ENCODE measurements at places on chromosomes 4 and X.

GRCh38 chrX:71504346-71504745 is 28.6 kb upstream of the OGT start:
- H3K27me3 ChIP-seq: no peaks in the 10 kb centered on the region
- DNase-seq: no peak
- H3K4me3 ChIP-seq: no peak overlapping the region
- H3K27ac ChIP-seq: no peak overlapping the region
- no peaks in the 10 kb centered on the region for H3K4me1 ChIP-seq

GRCh38 chr4:6548201-6548881 is 26.6 kb upstream of the MAN2B2 start:
- DNase-seq: peak; percentile 42
- no peaks in the 10 kb centered on the region for H3K27me3 ChIP-seq
- no peak overlapping the region for H3K4me3 ChIP-seq
- H3K36me3 ChIP-seq: no peaks in the 10 kb centered on the region

DNA sequence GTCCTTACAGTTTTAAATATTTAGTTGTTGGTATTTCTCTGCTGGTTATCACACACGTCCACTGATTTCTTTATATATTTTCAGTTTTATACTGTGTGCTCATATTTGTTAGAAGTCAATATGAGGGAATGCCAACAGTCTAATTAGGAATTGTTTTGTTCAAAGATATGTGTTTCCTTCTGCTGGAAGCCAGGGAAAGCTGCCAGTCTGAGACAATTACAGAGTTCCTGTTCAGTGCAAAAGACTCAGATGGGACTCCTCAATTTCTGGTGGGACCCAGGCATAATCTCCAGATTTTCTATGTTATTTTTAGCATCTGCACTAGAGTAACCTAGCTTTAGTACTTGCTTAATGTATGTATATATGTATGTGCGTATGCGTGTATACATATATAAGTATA is 486.0 kb downstream of the GRID2 start:
- DNase-seq: no peak
- H3K36me3 ChIP-seq: no peaks in the 10 kb centered on the region
- no peak overlapping the region for H3K4me3 ChIP-seq
- H3K4me1 ChIP-seq: no peaks in the 10 kb centered on the region
- H3K27me3 ChIP-seq: no peaks in the 10 kb centered on the region

- no peaks in the 10 kb centered on the region for H3K4me1 ChIP-seq
- H3K4me3 ChIP-seq: no peak overlapping the region
- H3K27me3 ChIP-seq: no peaks in the 10 kb centered on the region
- no peak for DNase-seq
- no peaks in the 10 kb centered on the region for H3K36me3 ChIP-seq
Observed at GRCh38 chr4:3762753-3763549, 3.2 kb upstream of the ADRA2C start.

DNA sequence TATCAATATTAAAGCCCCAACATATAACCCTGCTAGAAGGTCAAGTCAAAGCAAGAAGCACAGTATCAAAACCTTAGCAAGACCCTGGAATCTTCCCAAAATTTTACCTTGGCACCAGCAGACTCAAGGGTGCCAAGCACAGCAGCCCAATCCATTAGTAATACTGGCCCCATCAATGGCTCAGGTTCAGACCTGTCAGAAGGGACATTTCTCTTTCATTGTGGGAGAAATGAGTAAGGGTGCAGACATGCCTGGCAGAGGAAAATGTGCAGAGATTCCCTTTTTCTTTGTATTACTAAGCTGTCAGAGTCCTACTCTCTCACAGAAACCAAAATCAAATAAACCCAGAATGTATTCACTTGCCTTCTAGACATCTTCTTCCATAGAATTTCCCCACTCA is 203.9 kb downstream of the EVC2 start:
- no peaks in the 10 kb centered on the region for H3K4me1 ChIP-seq
- H3K4me3 ChIP-seq: no peak overlapping the region
- no peaks in the 10 kb centered on the region for H3K36me3 ChIP-seq
- no peaks in the 10 kb centered on the region for H3K27me3 ChIP-seq
- DNase-seq: no peak

- H3K36me3 ChIP-seq: no peaks in the 10 kb centered on the region
- no peak overlapping the region for H3K4me3 ChIP-seq
- no peak overlapping the region for H3K27ac ChIP-seq
- no peak for DNase-seq
Observed at GRCh38 chrX:19840899-19841648, 46.3 kb downstream of the SH3KBP1 start.

DNA sequence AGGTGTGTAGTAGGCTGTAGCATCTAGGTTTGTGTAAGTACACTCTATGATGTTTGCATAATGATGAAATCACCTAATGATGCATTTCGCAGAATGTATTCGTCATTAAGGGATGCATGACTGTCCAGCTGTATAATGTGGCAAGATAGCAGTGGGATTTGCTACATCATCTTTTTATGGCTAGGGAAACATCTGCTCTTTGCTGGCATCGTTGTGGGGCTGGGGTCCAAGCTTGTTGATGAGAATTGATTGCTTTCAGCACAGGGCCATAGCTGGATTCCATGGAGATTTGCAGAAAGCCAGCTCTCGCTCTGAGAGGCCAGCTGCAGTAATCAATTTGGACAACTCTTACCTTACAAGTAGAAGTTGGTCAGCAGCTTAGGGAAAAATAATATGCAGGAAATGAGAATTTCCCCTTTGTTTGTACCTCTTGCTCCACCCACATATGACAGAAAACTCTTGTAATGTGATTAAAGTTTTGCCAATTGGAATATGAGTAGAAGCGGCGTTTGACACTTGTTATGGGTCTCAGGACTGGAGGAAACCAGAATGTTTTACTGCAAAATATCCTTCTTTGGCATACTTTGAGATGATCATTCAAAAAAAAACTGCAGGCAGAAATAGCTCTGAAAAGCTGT is 310.5 kb downstream of the RAPGEF2 start:
- no peak for DNase-seq
- H3K36me3 ChIP-seq: no peaks in the 10 kb centered on the region
- no peak overlapping the region for H3K4me3 ChIP-seq
- no peaks in the 10 kb centered on the region for H3K27me3 ChIP-seq

DNA sequence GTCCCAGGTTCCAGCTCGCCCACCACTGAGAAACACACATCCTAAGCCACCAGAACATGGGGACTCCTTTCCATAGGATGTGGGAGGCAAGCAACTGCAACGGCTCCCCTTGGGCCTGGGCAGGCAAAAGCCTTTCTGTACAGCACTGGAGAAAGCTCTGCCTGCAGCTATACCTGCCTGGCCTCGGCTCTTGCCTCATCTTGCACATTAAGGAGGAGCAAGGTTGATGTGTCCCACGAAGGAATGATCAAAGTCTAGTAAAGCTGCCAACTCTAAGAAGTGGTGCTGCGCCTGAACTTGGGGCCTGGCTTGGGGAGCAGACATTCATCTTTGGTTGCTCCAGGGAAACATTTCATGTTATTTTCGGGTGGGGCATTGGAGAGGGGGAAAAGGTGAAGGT is 19.6 kb downstream of the CCNG2 start:
- H3K27me3 ChIP-seq: no peaks in the 10 kb centered on the region
- DNase-seq: no peak
- H3K36me3 ChIP-seq: no peaks in the 10 kb centered on the region
- H3K4me3 ChIP-seq: no peak overlapping the region
- no peaks in the 10 kb centered on the region for H3K4me1 ChIP-seq

DNA sequence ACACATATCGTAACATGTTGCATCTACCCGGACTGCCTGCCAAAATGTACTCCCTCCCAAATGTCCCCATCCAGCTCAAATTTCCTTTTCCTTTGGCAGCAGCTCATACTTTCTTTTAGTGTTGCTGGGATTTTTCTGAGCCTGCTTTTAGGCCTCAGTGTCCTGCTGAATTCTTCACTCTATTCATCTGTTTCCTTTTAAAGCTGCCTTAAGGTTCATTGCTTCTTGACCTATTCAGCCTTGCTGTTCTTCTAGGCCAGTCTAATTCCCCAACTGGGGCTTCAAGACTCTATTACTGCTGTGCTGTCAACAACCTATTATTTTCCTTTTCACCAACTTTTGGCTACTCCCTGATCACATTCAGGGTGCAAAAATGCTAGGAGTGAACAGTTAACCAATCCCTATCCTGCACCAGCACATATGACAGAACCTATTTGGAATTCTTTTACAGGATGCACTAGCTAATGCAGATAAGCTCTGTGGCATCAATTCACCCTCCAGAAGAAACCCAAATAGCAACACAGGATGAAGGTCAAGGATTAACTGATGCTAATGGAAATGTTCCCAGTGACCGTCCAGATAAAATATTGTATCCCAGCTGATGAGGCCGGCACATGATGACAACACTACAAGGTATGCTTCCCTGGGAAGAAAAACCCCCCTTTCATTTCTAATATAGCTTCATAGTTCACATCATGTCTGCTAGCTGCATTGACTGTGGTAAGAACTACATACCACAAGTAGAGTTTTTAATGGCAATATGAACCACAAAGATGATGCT is 114.7 kb upstream of the TTC29 start:
- no peak overlapping the region for H3K4me3 ChIP-seq
- H3K27me3 ChIP-seq: no peaks in the 10 kb centered on the region
- H3K4me1 ChIP-seq: no peaks in the 10 kb centered on the region
- no peaks in the 10 kb centered on the region for H3K36me3 ChIP-seq

DNA sequence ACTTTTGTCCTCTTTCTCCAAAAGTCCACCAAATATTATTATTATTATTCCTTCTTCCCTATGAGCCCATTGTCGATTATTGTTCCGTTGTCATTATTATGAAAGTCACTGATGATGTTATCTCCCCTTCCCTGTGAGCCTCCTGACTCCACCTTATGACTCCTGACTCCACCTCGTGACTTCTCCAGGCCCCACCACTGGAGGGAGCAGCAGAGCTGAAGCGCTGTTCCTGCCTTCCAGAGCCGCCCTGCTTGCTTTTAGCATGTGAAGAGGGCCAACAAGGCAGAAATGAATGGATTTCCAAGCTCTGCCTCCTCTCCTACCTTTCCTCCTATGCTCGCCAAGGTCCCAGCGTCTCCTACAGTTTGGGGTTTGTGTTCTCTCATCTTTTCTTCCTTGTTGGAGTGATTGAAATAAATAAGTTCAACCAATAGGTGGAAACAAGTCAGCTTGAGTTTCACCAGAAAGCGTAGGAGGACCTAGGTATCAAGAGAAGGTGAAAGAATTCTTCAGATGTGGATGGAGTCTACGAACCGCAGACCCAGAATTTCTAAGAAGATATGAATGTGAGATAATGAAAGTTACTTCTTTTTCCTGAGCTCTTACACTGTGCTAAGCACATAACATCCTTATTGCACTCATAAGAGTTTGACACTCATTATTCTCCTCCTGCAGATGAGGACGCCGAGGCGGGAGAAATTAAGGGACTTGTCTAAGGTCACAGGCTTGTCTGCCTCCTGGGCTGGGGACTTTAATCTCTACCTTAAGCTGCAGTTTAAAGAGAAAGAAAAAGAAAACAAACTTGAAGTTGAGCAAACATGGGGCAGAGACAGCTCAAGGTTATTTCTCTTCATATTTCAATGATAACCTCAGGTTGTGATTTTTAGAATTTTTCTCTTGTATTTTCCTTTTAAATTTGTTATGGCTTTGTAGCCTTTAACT is 26.1 kb downstream of the IGSF1 start:
- H3K4me3 ChIP-seq: no peak overlapping the region
- H3K27me3 ChIP-seq: no peaks in the 10 kb centered on the region
- H3K27ac ChIP-seq: no peak overlapping the region
- no peaks in the 10 kb centered on the region for H3K36me3 ChIP-seq
- no peaks in the 10 kb centered on the region for H3K4me1 ChIP-seq
- no peak for DNase-seq

DNA sequence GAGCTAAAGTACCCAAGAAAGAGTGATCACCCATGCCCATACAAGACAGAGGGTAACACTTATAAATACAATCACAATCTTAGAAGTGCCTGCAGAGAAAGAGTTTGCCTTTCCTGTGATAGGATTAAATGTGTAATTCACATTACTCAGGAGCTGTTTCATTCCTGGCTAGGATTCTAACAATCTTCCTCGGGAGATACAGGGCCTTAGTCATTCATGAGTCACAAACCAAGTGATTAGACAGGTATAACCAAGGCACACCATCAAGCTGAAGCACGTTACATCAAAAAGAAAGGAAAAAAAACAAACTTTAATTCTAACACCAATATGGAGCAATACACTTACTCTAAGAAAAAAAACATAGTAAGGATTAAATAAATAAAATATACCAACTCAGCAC is 14.9 kb downstream of the ABCG2 start:
- no peaks in the 10 kb centered on the region for H3K27me3 ChIP-seq
- DNase-seq: no peak
- H3K4me3 ChIP-seq: no peak overlapping the region
- H3K36me3 ChIP-seq: no peaks in the 10 kb centered on the region
- H3K4me1 ChIP-seq: no peaks in the 10 kb centered on the region

DNA sequence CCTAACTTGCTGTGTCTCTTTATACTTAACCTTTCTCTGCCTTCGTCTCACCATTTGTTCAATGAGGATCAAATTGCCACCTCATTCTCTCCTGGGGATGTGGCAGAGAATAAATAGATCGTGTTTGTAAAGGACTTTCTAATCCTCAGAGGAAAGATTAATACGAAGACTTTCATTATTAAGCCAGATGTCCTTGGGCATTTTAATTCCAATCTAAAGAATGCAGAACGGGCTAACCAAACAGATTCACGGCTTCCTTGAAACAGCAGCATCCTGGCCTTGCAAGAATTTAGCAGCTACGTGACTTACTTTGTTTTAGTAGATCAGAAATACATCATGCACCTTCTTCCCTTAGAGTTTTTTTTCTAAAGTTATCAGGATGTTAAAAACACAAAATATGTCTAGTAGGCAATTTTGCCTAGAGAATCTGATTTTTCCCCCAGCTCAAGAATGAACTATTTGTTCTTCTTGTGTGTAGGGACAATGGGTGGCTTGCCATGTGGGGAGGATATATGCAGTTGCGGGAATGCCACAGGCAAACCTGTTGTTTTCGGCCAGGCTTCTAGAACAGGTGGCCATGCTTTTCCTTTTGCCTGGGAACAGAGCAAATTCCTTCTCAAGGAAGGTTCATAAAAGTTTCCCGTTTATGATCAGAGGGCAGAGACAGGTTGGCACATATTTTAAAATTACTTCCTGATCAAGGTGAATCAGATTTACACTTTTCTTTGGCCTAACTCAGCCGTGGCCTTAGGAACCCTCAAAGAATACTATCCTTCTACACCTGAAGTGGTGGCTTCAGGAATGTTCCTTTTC is 3.0 kb downstream of the MID1 start:
- peaks cover 3% of the 10 kb centered on the region for H3K4me1 ChIP-seq
- H3K36me3 ChIP-seq: no peaks in the 10 kb centered on the region
- no peaks in the 10 kb centered on the region for H3K27me3 ChIP-seq
- no peak overlapping the region for H3K27ac ChIP-seq
- DNase-seq: no peak

GRCh38 chr4:89077761-89078160 is 20.8 kb upstream of the FAM13A start:
- no peak overlapping the region for H3K4me3 ChIP-seq
- no peaks in the 10 kb centered on the region for H3K27me3 ChIP-seq
- no peaks in the 10 kb centered on the region for H3K36me3 ChIP-seq
- H3K27ac ChIP-seq: no peak overlapping the region

GRCh38 chr4:1411436-1412375 is 5.5 kb upstream of the NKX1-1 start:
- no peaks in the 10 kb centered on the region for H3K36me3 ChIP-seq
- peaks cover 3% of the 10 kb centered on the region for H3K4me1 ChIP-seq
- no peak overlapping the region for H3K27ac ChIP-seq
- DNase-seq: no peak
- H3K4me3 ChIP-seq: no peak overlapping the region
- peaks cover 3% of the 10 kb centered on the region for H3K27me3 ChIP-seq

Data from ovary (tissue), 10 donors.